Activated CD8-positive, alpha-beta memory T cell treated with anti-CD3 and anti-CD28 coated beads for 4 hours (primary cell): ENCODE measurements at places on chromosomes 5 and 9.

DNA sequence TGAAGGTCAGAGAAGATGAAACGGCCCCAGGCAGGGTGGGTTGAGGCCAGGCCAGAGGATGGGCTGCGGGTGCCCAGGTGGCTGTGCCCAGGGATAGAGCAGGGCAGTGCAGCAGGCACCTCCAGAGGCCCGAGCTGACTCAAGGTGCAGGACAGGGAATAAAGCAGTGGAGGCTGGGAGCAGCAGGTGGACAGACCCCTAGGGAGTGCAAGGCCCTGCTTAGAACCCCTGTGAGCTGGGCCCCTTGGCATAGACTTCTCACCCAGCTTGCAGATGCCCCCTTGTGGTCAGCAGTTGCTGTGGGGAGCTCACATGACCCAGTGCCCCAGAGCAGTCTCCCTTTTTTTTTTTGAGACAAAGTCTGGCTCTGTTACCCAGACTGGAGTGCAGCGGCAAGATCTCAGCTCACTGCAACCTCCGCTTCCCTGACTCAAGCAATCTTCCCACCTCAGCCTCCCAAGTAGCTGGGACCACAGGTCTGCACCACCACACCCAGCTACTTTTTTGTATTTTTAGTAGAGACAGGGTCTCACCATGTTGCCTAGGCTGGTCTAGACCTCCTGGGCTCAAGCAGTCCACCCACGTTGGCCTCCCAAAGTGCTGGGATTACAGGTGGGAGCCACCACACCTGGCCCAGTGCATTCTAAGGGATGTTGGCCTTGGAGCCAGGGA, 118.8 kb downstream of the WNK2 start:
- peak; percentile 30 for DNase-seq

GRCh38 chr9:126723807-126724172, 81.0 kb upstream of the ZBTB43 start:
- no peak for DNase-seq

- no peak for DNase-seq
Observed at GRCh38 chr9:136678624-136679023, 8.6 kb downstream of the AGPAT2 start.

DNA sequence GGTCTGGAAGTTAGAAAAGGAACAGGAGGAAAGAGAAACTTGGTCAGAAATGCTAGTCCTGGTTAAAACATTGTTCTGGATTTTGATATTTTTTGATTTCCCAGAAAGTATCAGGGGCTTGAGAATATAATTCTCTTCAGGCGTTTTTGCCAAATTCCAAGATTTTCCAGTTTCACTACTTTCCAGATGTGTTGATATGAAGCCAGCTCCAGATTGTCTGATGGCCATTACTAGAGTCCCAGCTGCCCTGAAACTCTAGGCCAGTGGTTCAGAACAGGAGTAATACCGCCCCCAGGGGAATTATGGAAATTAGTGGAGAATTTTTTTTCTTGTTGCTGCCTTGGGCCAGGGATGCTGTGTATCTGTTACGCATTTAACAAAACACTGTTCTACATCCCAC, 88.6 kb downstream of the KCNN2 start:
- no peak for DNase-seq

DNA sequence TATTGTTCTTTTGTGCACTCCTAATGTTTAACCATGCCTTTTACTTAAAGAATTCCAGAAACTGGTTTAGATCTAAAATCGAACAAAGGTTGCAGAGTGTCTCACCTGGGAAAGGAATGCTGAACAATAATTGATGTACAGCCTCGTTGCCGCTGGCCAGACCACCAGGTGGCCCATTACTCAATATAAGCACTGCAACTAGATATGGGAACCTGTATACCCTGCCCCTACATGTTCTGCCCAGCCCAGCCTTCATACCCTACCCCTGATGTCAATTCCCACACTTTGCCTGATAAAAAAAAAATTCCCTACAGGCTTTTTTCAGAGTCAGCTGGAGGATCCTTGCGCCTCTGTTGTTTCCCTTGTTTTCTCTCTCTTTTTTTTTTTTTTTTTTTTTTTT, 13.8 kb downstream of the HINT1 start:
- DNase-seq = no peak

- DNase-seq = no peak
Observed at GRCh38 chr5:166341740-166342337, 1949.6 kb upstream of the WWC1 start.

DNA sequence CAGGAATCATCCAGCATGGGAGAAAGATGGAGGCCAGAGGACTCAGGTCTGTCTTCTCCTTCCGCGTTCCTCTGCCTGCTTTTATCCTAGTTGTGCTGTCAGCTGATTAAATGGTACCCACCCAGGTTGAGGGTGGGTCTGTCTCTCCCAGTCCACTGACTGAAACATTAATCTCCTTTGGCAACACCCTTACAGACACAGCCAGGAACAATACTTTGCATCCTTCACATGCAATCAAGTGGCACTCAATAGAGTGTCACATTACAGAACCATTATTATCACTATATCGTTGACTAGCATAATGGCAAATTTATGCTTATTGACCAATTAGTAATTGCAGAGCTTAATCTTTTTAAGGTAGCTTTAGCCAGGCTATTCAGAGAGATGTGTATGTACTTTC, 64.8 kb downstream of the UNC13B start:
- no peak for DNase-seq

DNA sequence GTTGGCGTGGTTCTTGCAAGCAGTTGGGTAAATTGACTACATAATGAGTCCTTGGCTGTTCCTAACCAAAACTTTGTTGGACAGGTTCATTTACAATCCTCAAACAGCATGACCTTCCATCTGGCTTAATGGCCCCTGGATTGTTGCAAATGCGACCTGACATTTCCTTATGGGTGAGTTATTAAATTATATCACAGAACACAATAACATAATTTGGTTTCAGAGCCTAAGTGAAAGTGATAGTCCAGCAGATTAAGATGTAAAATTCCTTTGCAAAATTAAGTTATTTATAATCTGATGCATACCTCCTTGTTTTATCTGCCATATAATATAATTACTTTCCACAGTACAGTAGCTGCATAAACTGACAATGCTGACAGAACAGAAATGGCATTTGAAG, 224.4 kb downstream of the TUSC1 start:
- no peak for DNase-seq

DNA sequence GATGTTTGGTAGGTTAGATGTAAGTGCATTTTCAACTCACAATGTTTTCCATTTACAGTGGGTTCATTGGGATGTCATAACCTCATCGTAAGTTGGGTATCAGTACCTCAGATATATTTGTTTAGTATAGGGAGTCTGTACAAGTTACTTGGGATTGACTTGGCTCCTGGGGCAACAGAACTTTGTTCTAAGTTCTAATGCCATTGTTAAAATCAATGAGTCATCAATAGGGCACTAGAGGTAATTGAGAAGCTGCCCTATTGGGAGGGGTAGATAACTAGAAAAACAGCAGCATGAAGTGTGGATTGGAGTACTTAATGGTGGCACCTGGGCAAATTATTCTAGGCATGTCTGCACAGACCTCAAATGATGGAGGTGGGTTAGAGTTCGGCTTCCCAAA, 272.8 kb downstream of the DOCK8 start:
- no peak for DNase-seq

GRCh38 chr5:132472431-132472830, 18.1 kb downstream of the IRF1 start:
- no peak for DNase-seq

GRCh38 chr9:81071108-81071507, 618.2 kb downstream of the TLE1 start:
- DNase-seq = no peak

GRCh38 chr5:164146223-164146622, 640.8 kb downstream of the MAT2B start:
- no peak for DNase-seq

GRCh38 chr9:4056187-4056586, 243.7 kb downstream of the GLIS3 start:
- DNase-seq = no peak

- no peak for DNase-seq
Observed at GRCh38 chr9:89497257-89497963, 503 bp downstream of the SEMA4D start.

DNA sequence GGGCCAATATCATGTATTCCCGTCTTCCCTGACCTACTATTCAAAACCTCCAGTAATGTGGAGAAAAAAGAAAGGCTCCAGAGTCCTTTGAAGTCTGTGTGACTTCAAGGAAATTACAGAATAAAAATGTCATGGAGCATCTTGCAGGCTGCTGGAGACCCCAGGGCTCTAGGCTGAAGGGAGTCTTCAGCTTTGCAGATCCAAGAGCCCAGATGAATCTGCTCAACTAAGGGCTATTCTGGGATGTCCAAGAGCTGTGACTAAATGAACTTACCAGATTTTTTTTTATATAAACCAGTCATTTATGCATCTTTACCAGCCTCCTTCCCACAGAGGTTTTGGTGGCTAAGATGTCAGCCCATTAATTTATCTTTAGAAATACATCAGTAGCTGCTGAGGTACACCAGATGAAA, 167.3 kb downstream of the MUSK start:
- DNase-seq = no peak

DNA sequence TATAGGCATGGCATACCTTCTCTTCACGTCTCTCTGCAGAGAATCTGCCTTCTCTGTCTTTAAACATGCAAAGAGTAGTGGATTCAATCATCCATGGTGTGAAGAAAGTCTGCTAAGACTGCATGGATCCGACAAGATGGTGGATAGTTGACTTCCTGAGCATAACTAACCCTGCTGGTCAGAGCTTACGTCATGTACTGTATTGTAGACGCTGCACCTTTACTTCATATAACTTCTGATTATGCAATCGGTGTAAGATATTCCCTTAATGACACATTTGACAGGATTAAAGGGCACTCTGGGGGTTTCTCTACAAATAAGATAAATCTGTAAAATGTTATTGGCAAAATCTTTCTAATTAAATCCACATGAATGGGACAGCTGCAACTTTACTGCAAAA, 240.3 kb upstream of the NREP start:
- no peak for DNase-seq

- DNase-seq = no peak
Observed at GRCh38 chr5:170886210-170886894, 24.5 kb downstream of the RANBP17 start.

- DNase-seq = no peak
Observed at GRCh38 chr9:77424993-77425392, 223.1 kb downstream of the GNA14 start.

DNA sequence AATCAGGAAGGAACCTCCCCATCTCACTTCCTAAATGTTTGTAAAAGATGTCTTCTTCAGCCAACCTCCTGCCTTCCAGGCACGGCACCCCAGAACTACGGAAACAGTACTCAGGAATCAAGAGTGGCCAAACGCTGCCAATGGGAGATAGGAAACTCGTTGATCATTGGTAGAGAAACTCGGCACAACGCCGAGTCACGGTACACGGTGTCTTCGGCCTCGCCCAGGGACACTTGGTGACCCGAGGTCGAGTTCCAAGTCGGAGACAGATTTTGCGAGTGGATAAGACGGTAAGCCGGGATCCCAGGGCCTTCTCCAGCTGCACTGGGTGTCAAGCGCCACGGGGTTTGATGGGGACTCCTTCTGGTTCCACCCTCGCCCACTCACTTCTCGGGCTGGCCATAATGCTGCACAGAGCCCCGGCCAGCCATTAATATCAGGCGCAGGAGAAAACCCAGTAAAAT, 343 bp downstream of the KIAA0825 start:
- no peak for DNase-seq
